Sigmoid colon (tissue), 7 donors: ENCODE measurements at places on chromosomes 1 and 21. TPM values are rescaled to one million over a fixed set of nuclear protein-coding genes. Genes with fewer than 3 reads are reported as not detected.

CFAP45 gene
- 1.8 TPM for total RNA-seq

TMEM54 gene
- total RNA-seq, result 135 TPM

HDAC1 gene
- 61.7 TPM for total RNA-seq

SMYD2 gene
- 18.6 TPM for total RNA-seq

CPTP gene
- total RNA-seq, result 9.9 TPM

FAM3B gene
- total RNA-seq, result 0.16 TPM

PGLYRP4 gene
- total RNA-seq, result not detected

CLCNKA gene
- 1.1 TPM for total RNA-seq

BRINP2 gene
- total RNA-seq, result 0.14 TPM

BSND gene
- not detected for total RNA-seq

NR5A2 gene
- 1.1 TPM for total RNA-seq

DNA sequence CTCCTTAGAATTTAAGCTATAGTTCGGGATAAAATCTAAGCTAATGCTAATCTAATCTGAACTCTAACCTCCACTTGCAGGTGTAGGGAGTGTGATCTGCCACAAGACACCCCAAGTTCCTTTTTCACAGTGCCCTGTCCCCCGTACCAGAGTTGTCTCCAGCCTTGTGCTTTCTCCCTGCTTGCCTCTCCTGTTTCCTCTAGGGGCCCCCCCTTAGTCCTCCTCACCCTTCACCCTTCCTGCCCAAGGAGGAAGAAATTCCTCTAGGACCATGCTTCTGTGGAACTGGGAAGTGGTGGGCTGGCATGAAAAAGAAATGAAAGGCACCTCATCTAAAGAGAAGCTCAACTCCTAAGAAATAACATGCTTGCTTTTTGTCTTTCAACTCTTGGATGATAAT, 50.2 kb upstream of the BCL9 start:
- no peak for DNase-seq

DNA sequence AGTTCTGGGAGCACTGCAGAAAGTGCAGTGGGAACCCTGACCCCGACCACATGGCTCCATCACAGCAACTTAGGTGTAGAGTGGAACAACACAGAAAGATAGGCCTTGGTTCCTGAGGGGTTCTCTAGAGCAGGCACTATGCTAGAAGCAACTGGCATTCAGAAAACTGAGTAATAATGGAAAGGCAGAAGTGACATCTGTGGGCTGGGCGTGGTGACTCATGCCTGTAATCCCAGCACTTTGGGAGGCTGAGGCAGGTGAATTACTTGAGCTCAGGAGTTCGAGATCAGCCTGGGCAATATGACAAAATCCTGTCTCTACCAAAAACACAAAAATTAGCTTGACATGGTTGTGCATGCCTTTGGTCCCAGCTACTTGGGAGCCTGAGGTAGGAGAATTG, 5.3 kb downstream of the MRPS15 start:
- DNase-seq, result no peak

DNA sequence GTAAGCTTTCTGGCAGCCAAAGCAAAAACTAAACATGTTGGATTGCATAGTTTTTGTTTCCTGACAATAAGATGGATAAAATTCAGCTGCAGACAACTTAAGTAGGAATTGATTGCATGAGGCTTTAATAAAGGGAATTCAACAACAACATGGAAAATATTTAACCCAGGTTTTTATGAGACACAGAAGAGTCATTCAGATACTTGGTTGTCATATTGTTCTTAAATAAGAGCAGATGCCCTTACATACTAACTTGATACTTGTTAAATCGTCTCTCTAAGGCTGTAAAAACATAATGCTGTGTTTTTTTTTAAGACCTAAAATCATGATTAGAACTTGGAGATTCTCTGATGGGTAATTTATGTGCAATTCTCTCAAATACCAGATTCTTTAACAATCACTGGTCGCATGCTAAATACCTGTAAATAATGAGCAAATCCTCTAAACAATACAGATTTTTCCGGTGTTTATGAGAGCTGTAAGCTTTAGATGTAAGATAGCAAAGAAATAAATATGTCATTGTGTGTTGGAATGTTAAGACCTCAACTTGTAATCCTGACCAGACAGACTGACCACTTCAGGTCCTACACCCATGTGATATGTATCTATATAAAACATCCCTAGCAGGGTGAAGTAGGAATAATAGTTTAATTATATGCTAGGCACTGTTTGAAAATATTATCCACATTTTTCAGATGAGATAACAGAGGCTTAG, 37.8 kb upstream of the CD34 start:
- no peak for DNase-seq

- no peak for DNase-seq
These were observed 255.4 kb downstream of the RGS7 start for GRCh38 chr1:241101622-241102021.

DNA sequence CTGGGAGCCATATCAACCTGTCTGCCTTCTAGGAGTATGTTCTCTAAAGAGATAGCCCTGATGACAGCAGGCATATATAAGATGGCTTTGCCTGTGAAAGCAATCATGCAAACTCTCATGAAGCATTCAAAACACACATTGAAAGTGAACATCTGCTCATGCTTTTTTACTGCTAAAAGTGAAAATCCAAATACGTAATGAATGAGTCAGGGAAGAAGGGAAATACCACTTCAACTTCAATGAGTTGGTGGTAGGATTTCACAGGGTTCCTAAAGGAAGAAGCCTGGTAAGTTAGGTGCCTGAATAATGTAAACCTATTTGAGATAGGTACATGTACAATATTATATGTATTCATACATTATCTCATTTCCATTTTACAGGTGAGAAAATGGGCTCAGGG, 50.5 kb upstream of the SLFNL1 start:
- DNase-seq, result no peak

- no peak for DNase-seq
These were observed 92.0 kb upstream of the BARHL2 start for GRCh38 chr1:90809093-90809492.

DNA sequence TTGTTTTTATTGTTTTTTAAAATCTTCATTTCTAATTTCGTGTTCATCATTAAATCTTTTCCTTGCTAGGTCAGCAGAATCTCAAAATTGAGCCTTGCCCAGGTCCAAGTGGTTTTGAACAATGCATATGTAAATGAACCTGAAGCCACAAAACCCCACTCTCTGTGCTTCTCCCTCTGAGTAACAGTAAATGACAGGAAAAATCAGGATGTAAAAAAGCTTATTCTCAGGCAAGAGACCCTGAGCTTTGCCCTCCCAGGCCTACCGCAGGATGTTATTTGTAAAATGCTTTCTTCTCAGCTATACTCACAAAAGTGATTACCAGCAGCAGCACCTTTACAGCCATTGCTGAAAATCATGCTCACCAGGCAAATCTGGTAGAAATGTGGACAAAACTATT, 47.6 kb downstream of the TYW3 start:
- no peak for DNase-seq

- DNase-seq, result no peak
These were observed 23.9 kb downstream of the CD2 start for GRCh38 chr1:116777831-116778830.

DNA sequence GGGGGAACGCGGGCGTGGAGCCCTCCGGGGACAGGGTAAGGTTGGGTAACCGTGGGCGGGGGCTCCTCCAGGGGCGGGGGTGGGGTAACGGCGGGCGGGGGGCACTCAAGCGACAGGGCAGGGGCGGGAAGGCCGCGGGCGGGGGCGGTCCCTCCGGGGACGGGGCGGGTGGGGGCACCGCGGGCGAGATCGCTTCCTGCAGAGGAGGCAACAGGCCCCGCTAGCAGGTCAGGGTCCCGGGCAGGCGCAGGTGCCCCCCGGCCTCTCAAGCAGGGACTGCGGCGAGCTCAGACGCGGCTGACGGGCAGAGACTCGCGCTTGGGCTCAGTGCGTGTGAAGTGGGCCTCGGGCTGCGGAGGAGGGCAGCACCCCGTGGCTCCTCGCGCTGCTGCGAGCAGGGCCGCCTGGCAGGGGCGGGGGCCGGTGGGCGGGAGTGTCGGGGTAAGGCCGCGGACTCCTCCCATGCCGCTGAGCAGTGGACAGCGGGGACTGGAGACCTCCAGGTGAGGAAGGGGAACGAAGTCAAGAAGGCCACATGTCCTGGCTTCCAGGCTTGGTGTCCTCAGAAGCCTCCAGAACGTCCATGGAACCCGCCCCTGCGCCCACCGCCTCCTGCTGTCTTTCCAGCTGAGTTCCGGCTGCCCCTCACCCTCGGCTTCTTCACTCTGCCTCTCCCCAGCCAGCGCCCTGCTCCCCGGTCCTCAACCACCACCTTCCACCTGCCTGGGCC, 627 bp upstream of the GNB1 start:
- DNase-seq, result peak; percentile 89

- no peak for DNase-seq
These were observed 86.5 kb upstream of the RGS1 start for GRCh38 chr1:192489047-192489446.

GRCh38 chr1:35361638-35362037, 93.1 kb downstream of the ZMYM4 start:
- no peak for DNase-seq

- no peak for DNase-seq
These were observed 14.5 kb downstream of the TIAM1 start for GRCh38 chr21:31329456-31330143.

- DNase-seq, result no peak
These were observed 155.7 kb upstream of the BEND5 start for GRCh38 chr1:48932366-48932765.

- no peak for DNase-seq
These were observed 4.1 kb downstream of the NUAK2 start for GRCh38 chr1:205317311-205317917.

- DNase-seq, result no peak
These were observed 184.5 kb downstream of the KAZN start for GRCh38 chr1:14782741-14783591.

- no peak for DNase-seq
These were observed 87.7 kb upstream of the ATP1B1 start for GRCh38 chr1:169018751-169019150.

- DNase-seq, result no peak
These were observed 76.7 kb upstream of the CASZ1 start for GRCh38 chr1:10873189-10873588.

DNA sequence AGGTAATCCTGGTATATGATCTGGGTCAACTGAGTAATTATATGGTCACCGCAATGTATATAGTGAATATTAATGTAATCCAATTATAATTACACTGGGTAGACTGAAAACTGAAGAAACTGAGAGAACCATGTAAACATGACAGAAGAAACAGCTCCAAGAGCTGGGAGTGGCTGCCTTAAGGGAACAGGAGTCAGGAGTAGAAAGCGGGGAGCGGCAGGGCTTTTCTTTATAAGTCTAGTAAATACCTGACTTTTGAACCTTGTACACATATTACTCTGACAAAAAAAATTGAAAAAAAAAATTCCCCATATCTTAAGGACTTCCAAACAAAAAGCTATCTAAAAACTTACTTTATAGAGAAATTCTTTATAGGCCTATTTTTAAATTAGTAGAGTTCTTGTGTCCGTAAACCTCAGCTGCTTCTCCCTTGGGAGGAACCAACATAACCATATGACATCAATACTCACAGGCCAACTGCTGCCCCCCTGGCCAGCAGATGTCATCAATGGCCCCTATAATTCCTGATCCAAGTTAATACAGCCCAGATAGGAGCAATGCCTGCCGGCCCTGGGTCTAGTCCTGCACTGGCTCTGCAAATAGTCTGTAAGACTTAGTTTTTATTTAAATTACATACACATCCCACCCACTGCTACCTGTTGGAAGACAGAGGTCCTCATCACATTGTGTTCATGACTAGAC, 33.8 kb downstream of the THAP3 start:
- DNase-seq, result no peak

GRCh38 chr1:23062271-23062670, 43.0 kb downstream of the KDM1A start:
- DNase-seq, result no peak

- no peak for DNase-seq
These were observed 49.0 kb downstream of the KLHDC7A start for GRCh38 chr1:18529714-18530113.

- no peak for DNase-seq
These were observed 61.2 kb downstream of the EYA3 start for GRCh38 chr1:28027238-28027637.

DNA sequence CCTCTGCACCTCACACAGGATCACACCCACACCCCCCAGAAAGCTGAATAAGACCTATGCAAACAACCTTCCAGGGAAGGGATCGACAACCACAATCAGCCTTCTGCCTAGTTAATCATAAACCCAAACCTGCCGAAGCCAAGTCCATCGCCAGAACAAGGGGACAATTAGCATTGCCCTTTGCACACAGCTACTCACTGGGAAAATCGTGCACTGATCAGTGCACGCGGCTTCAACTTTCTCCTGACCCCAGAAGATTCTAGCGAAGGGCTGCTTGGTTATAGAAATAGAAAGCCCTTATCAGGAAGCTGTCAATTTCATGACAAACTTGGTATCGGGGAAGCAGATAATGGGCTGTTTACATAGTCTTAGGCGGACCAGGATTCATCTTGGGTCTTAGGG, 29.5 kb downstream of the RUNX1 start:
- DNase-seq, result no peak
